ENCODE measurements at places on chromosomes 7 and 10.

DNA sequence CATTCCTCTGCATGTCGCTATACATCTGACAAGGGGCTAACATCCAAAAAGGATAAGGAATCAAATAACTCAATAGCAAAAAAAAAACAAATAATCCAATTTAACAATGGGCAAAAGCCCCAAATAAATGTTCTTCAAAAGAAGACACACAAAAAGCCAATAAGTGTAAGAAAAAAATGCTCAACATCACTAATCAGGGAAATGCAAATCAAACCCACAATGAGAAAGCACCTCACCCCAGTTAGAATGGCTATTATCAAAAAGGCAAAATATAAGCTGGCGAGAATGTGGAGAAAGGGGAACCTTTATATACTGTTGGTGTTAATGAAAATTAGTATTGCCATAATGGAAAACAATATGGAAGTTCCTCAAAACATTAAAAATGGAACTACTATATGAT lies 14.3 kb downstream of the ARHGAP12 start:
- no peak for DNase-seq

DNA sequence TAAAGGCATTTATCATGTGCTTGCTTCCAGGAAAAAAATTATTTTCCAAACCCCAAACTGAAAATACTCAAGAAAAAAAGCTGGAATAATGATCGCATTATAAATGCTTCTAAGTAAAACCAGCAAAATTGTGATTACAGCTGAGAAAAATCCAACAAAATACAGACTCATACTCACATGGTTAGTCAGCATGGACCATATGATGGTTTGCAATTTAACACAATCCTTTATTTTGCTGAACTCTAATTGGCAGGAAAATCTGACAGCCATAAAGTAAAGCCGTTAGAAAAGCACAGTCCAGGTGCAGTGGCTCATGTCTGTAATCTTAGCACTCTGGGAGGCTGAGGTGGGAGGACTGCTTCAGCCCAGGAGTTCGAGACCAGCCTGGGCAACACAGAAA lies 59.6 kb downstream of the BRI3 start:
- DNase-seq: no peak

DNA sequence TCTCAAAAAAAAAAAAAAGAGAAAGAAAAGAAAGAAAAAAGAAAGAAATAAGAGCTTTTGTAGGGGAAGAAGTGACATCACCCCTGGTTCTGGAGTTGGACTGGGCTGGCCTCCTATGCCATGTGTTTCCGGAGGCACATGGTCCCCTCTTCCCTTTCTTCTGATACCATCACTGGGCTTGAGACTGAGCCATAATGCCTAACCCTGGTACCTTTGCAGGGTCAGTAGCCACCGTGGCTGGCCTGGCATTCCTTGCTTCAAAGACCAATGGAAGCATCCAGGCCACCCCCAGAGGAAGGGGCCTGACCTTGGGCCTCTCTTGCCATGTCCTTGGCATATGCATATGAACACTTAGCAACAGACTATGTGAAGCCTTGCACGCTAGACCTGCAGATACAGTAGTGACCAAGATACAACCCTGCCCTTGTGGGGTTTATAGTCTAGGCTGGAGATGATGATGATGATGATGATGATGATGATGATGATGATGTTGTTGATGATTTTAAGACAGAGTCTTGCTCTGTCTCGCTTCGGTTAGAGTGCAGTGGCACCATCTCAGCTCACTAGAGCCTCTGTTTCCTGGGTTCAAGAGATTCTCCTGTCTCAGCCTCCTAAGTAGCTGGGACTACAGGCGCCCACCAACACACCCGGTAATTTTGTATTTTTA lies 31.8 kb downstream of the SUFU start:
- DNase-seq: no peak

DNA sequence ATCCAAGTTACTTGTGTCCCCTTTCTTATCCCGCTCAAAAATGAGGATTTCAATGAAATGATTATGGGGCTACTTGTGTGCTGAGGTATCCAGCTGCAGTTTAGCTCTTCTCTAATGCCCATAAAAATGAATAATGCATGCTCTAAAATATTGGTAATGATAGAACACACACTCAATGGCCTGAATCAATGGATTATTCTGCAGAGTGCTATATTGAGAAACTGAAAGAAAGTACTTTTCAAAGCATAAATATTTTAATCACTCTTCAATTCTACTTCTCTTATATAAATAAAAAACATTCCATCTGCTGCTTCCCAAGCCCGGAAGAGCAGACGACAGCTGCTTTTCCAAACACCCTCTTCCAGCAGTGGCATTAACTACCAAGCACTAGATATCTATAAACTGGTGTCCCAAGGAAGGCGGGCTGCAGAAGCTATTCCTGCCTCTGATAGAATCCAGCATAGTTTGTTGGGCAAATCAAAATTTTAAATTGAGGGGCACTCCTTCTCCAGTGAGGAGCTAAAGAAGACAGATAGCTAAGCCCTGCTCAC lies 284.9 kb upstream of the AOAH start:
- DNase-seq: no peak

DNA sequence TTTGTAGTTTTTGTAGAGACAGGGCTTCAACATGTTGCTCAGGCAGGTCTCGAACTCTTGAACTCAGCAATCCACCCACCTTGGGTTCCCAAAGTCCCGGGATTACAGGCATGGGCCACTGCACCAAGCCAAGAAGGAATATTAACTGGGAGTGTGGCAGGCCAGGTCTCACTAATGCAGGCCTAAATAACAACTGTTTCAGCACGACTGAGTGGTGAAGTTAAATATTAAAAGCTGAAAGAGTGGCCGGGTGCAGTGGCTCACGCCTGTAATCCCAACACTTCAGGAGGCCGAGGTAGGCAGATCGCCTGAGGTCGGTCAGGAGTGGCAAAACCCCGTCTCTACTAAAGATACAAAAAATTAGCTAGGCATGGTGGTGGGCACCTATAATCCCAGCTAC lies 21.1 kb downstream of the CHUK start:
- DNase-seq: no peak

DNA sequence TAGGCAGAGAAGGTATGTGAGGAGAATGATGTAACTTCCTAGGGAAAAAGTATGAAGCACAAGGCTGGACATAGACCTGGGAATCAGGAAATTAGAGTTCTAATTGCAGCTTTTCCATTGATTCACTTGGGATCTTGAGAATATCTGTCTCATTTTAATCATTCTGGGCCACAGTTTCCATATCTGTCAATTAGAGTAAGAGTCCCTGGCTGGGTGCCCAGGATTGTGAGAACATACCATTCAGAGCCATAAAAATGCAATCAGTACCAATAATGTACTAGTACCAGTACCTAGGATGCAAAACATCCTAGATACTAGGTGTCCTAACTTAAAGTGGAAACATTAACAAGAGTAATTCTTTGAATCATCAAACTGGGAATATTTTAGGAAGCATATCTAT lies 29.6 kb downstream of the CAV1 start:
- DNase-seq: no peak

DNA sequence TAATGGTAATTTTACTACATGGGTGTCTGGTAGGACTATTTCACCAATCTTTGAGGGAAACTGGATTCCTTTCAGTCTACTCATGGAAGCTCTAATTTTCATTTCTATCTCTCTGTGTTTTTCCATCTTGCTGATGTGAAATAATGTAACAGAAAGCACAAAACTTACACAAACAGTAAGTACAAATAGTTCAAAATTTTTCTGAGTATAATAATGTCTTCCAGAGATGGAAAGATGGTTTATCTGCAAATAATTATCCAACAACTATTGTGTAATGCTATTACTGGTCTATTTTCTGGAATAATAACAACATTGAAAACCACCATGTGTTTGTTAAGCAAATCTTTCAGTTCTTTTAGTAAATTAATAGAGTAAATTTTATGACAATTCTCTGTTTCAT lies 565.8 kb upstream of the MGMT start:
- DNase-seq: no peak

Data from NCI-H1417 treated with DMSO at 0.1 percent for 48 hours (cell line).